Kidney (tissue), 22 donors: ENCODE measurements at places on chromosomes 1 and 21.

- DNase-seq, result no peak
Observed at GRCh38 chr1:195754874-195755273, 853.4 kb downstream of the KCNT2 start.

- no peak for DNase-seq
Observed at GRCh38 chr1:162144853-162145252, 75.4 kb downstream of the NOS1AP start.

GRCh38 chr1:63173161-63173560 is 149.2 kb upstream of the FOXD3 start:
- DNase-seq, result no peak

DNA sequence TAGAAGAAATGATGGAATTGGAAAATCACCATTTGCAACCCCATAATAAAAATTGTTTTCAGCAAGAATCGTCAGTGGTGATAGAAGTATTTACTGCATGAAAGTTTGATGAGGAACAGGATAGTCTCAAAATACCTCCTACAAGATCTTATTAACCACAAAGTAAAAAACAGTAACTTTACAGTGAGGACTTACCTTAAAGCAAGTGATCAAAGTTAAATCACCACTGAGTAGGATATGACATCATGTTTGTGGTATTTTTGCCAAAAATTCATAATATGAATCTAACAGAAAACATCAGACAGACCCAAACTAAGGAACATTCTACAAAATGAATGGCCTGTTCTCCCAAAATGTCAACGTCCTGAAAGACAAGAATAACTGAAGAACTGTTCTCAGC is 19.9 kb downstream of the ALDH9A1 start:
- DNase-seq, result no peak

DNA sequence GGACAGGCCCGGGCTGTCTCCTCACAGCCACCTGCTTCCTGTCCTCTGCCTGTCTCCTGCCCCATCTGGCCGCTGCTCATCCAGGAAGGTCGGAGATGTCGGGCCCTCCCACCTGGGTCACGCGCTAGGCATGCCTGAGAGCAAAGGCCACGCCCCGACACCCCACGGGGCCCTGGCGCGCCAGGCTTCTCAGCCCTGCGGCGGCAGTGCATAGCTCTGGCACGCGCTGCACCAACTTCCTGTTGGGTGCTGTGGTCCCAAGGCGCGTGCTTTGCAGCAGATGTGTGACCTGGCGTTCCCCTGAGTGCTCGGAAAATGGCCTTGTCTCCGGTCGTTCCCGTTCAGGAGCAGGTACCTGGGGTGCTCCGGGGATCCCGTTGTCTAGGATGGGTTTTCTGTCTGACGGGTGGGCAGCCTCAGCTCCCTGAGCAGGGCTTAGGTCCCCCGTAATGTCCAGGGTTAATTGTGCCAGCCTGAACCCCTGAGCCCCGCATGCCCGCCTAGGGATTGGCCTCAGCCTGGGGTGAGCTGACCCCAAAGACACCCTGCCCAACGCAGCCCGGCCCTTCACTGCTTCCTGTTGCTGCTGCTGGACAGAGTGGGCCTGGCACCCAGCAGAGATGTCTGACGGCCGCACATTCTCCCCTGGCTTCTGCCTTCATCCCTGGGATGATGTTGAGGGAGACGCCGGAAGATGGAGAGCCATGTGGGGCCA is 19.4 kb upstream of the KCNAB2 start:
- no peak for DNase-seq

DNA sequence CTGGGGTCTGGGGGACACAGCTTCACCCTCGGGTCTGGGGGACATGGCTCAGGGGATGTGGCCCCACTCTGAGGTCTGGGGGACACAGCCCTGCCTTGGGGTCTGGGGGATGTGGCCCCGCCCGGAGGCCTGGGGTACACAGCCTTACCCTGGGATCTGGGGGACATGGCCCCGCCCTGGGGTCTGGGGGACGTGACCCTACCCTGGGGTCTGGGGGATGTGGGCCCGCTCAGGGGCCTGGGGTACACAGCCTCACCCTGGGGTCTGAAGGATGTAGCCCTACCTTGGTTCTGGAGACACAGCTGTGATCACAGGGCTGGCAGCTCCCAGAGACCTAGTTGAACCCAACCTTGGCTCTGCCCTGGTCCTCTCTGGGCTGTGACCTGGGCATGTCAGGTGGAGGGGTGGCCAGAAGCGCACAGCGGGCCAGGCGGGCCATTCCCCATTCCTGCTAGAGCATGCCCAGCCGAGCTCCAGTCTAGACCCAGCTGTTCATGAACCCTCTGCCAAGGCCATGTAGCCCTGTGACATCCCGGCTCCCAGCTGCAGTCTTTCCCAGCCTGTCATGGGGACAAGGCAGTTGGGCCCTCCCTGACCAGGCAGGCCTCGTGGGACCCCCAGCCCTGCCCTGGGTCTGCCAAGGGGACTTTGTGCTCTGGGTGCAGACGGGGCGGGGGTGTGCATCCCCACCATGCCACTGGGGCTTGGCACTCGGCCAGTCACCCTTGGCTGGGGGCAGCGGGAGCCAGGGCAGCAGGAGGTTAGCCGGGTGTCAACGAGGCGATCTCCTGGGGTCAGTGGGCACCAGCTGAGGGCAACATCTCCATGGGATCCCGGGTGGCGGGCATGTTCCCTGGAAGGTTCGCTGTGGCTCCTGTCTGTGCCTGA is 43.9 kb downstream of the WNT9A start:
- peak; percentile 52 for DNase-seq

GRCh38 chr1:54004481-54005049 is 13.4 kb downstream of the LDLRAD1 start:
- no peak for DNase-seq

DNA sequence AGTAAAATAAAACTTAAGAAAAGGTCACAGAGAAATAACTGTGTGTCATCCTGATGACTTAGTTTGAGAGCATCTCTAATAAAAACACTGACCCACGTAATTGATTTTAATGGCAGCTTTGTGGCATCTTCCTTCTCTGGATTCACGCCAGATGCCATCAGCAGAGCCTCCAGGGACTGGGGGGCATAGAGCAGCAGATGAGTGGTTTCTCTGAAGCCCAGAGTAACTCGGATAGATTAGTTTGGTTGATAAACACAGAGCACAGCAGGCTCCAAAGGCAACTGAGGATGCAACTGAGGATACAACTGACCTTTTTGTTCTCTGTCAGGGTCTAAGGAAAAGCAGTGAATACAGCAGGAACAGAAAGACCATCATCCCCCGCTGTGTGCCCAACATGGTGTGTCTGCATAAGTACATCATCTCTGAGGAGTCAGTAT is 180.8 kb downstream of the RPS6KC1 start:
- DNase-seq, result no peak

GRCh38 chr21:31555741-31556191 is 103.7 kb upstream of the SOD1 start:
- DNase-seq, result no peak

- no peak for DNase-seq
Observed at GRCh38 chr1:228065543-228066347, 16.8 kb upstream of the ARF1 start.

DNA sequence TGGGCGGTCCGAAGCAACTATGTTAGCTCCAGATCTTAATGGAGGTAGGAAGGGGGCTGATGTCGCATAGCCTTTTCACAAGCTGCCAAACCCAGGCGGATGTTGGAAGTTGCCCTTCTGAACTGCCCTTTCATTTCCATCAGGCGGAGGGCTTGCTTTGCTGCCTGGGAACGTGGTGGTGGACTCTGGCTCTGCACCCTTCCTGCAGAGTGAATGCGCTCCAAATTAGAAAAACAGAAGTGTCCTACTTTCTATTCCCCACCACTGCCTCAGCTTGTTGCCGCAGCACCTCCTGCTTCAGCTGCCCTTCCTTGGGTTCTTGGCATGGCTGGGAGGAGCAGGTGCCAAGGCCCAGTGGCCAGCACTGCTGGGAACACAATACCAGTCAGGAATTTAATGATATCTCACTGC is 60.6 kb downstream of the AK4 start:
- DNase-seq, result no peak

- DNase-seq, result no peak
Observed at GRCh38 chr1:110211496-110212168, 1.5 kb downstream of the KCNC4 start.

DNA sequence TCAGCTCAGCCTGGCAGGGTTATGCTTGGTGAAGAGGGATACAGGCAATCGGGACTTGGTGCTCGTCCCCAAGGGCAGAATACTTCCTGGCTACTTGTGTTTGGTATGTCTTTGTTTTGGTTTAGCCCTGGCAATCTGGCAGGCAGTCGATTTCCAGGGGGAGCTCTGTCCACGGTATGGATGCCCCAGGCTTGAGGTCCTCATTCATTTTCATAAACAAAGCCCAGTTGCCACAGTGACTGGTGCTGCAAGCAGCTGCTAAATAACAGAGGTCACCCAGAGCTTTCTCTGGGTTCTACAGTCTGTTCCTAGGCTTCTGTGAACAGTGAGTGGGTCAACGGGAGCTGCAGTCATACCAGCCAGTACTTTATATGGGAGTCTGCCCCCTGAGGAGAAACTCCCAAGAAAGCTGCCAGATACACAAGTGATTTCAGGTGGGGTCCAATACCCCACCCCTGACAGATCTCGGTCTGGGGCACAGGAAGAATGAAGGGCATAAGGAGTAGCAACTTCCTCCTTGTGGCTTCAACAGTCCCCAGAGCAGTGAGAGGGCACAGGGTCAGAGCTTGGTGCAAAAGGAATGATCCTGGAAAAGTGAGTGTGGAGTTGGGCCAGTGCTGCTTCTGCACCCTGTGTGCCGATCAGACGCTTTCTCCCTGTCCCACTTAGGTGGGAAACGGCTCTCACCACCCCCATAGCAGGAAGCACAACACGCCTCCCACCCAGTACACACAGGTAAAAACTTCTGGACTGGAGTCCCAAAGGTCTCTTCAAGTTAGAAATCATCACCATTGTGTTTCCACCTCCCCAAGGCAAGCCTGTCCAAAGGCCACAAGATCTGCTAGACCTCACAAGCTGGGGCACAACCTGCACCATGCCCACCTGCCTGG is 55.5 kb downstream of the TGFBR3 start:
- peak; percentile 50 for DNase-seq

DNA sequence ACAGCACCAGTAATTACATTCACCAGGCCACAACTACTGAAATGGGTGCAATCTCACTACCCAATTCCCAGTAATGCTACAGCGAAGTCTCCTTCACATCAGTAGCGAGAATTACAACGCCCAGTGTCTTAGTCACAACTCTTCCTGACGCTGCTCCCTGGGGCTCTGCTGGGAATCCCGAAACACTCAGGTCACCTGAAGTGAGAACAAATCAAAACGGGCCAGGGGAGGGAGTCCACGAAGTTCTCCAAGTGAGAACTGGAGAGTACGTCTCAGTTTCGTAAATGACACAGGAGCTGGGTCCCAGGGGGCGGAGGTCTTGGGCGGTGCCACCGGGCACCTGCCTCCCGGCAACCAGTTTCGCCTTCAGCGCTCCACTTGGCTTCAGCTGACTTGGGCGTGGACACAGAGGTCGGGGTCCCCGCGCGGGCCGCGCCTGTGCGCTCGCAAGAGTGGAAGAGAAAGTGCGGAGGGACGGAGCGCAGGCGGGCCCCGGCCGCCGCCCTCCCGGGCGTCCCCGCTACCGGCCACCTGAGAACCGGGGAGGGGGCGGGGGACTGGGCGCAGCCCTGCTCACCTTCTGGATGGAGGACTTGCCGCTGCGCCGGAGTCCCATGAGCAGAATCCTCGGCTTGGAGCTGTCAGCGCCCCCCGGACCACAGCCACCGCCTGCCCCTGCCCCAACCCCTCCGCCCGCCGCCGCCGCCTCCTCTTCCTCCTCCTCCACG is 575 bp downstream of the RRAGC start:
- peak; percentile 92 for DNase-seq

DNA sequence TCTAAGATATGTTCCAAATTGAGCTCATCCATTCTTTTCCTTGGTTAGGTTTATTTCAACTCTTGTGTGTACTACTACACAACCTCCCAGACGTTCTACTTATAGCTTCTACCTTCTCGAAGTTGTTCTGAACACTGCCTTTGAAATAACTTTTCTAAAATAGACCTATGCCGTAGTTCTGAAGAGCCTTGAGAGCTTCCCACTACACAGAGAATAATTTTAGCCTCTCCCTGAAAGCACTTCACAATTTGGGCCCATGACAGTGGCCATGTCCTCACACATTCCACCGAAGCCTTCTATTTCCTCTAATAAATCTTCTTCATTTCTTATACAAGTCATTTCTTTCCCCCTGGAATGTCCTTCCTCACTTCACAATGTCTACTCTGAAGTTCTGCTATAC is 62.2 kb downstream of the CRB1 start:
- DNase-seq, result no peak

GRCh38 chr1:61087571-61087970 is 5.2 kb downstream of the NFIA start:
- no peak for DNase-seq

- DNase-seq, result no peak
Observed at GRCh38 chr21:46247699-46248421, 19.3 kb upstream of the LSS start.

DNA sequence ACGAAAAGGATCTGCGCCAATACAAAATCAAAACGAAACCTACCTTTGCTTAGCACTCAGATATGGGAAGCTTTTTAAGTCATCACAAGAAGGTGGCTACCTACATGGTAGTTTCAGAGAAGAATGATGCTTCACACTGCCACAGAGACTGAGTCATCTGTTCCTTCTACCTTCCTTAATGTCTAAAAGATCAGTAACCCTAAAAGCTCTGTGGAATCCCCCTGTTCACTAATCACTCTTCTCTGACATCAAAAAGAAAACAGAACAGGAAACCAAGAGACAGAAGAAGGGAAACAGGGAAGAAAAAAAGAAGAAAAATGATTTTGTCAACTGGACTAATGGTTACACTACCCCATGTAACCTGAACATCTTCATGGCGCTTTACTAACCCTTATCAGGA is 177.2 kb downstream of the SMYD3 start:
- no peak for DNase-seq

GRCh38 chr1:203177470-203178039 is 1.9 kb upstream of the MYBPH start:
- no peak for DNase-seq

GRCh38 chr1:160576390-160576789 is 2.9 kb downstream of the CD84 start:
- DNase-seq, result no peak

GRCh38 chr1:192878249-192878648 is 69.4 kb downstream of the RGS2 start:
- DNase-seq, result peak; percentile 49

GRCh38 chr1:238789916-238790667 is 596.3 kb upstream of the CHRM3 start:
- DNase-seq, result no peak

- peak; percentile 52 for DNase-seq
Observed at GRCh38 chr1:26994020-26994786, 711 bp downstream of the TRNP1 start.

GRCh38 chr1:54285815-54286345 is 85.9 kb downstream of the MRPL37 start:
- DNase-seq, result peak; percentile 19

DNA sequence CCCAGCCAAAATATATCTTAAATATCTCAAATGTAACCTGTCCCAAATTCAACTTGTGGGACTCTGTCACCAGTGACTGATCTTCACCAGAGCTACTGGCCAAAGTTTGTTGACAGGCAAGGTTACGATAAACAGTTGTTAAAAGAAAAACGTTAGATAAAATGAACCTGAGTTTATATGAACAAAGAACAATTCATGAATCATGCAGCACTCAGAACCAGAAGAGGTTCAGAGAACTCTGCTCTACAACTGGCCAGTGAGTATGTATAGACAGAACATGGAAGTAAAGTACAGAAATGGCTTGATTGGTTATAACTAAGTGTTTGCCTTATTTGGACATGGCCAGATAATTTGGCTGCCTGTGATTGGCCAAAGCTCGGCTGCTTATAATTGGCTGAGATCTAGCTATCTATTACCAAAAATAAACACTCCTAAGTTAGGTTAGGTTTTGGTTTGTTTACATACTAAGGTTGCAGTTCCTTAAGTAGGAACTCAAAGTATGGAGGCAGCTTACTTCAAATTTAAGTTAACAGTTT is 25.5 kb downstream of the BTBD8 start:
- DNase-seq, result no peak
